Adrenal gland (tissue), 19 donors: ENCODE measurements at places on chromosomes 2 and 18.

GRCh38 chr2:169963786-169964185, 136.5 kb downstream of the UBR3 start:
- DNase-seq, result no peak

- DNase-seq, result no peak
These were observed 74.5 kb downstream of the EPB41L3 start for GRCh38 chr18:5469340-5469739.

- DNase-seq, result peak; percentile 57
These were observed 7.4 kb upstream of the B3GNT7 start for GRCh38 chr2:231387904-231388724.

DNA sequence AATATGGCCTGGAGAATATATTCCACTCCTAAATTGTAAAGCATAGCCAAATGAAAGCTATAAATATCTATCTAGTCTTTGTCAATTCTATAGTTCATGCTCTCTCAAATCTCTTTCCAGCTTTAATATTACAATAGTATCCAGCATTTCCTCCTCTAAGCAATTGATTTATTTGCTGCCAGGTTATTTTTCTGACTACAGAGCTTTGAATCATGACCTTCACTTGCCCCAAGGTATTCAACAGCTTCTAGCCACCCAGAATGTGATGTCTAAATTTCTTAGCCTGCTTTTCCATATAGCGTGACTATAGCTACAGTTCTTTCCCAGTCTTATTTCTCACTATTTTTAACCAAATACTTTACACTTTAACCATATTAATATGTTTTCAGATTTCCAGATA, 1287.6 kb downstream of the LRP1B start:
- no peak for DNase-seq

GRCh38 chr2:230691005-230691647, 21.5 kb upstream of the CAB39 start:
- no peak for DNase-seq

- no peak for DNase-seq
These were observed 287.2 kb downstream of the RDH14 start for GRCh38 chr2:18273205-18273604.

DNA sequence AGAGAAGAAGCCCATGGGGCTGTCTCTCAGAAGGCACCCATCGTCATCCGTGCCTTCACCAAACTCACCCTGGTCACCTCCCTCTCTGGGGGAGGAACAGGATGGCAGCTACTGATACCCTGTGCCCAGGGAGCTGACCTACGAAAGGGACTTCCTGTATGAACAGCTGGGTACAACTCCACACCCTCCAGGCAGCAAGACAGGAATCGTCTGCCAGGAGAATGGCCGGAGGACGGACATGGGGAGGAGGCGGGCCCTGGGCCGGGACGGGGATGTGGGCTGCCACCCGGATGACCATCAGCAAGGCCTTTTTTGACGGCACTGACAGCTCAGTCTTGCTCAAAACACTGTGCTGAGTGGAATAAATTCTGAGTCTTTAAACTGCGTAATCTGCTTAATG, 243.6 kb downstream of the HDAC4 start:
- peak; percentile 28 for DNase-seq

GRCh38 chr18:45522371-45522770, 92.9 kb upstream of the SLC14A2 start:
- no peak for DNase-seq

DNA sequence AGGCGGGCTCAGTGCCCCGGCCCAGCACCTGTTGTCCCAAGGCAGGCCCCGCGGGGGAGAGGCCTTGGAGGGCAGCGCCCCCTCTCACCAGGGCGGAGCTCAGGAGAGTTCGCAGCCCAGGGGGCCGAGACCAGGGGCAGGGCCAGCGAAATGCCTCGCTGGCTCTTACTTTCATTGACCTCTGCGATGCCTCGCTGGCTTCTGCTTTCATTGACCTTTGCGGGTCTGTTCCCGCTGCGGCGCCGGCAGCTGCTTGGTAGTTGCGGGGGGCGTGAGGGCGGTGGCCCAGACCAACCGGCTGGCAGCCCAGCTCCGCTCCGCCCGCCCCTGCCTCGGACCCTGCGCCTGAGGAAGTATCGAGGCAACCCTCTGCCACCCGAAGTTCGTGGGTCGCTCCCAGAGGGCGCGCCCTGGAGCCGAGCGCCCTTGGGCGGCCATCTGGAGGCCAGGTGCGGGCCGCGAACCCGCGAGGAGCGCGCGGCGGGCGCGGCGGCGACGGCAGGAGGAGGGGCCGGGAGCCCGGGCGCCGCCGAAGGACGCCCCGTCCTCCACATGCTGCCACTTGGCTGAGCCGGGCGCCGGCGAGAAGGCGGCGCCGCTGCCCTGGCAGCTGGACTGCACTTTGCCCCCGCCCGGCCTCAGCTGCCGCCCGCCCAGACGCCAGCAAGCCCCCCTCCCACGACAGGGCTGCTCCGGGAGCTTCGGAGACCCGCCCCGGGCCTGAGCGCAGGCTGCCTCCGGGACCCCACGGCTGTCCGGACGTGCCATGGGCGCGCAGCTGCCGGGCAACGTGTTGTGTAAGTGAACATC, 118.0 kb upstream of the MSTN start:
- peak; percentile 56 for DNase-seq

- no peak for DNase-seq
These were observed 166.7 kb upstream of the ZNF521 start for GRCh38 chr18:25518716-25519053.

GRCh38 chr18:47929681-47930198, 719 bp downstream of the SMAD2 start:
- DNase-seq, result no peak

DNA sequence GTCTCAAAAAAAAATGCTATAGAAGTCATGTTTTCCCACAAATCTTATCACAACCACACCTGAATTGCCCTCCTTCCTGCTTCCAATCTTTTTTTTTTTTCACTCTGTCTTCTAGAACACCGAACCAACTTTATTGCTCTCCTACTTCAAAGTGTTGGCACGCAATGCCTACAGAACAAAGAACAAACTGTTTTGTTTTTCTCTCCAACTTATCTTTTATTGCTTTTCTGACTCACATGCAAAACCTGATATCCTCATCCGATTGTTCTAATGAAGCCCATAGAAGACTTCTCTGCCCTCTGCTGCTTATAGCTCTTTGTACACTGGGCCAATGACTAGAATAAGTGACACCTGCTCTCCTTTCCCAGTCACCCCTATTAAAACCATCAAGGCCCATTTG, 602.8 kb downstream of the EPHA4 start:
- no peak for DNase-seq

DNA sequence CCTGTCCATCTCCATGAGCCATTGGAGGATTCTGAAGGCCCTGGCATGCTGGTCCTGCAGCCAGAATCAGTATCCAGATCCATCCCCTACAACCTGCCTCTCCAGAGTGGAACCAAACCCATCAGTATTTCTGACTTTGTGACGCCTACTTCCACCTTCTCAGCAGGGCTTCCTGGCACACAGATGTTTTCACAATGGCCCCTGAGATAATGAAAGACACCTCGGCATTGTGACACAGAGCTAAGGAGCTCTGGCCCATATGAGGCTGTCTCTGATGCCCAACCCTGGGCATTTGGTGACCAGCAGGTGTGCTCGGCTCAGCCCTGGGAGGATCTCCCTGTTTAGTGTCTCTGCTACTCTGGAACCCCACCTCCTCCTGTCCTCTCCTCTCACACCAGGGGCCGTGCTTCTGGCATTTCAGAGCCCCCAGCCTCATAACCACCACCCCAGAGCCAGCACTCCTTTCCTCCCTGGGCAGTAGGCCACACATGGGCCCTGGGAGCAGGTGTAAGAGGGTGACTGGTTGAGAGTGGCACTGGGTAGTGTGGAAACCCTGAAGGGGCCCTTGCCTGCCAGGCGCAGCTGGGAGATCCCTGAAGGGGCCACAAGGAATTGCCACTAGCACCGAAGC, 38.2 kb downstream of the FOSL2 start:
- peak; percentile 6 for DNase-seq

- no peak for DNase-seq
These were observed 112.1 kb upstream of the MGAT5 start for GRCh38 chr2:134141598-134142340.

DNA sequence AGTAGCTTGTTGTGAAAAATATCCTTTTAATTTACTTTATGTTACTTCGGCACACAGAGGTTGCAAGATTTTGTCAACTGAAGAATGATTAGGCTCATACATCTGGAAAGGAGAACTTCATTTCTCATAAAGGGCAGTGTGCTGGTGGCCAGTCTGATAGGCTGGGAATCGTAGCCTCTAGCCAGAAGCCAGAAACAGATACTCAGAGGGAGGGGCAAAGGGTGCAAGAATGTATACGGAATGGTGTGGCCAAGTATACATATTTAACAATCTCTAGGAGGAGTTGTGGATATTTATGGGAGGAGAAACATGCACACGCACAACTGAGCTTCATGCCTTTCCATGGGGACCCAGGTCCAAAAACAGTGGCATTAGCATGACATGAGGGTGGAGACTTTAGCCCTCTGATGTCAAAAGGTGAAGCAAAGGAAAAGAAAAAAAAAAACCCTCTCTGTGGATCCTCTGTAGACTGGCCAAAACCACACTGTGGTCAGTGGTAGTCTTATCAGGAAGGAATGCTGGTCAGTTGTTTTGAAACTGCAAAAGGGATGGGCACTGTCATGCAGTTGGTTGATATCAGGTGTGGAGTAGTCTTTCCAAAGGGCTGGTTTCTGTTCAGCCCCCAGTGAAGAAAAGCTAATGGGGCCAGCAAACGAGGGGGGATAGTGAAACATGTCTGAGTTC, 34.9 kb upstream of the APCDD1 start:
- no peak for DNase-seq

GRCh38 chr2:59693231-59693959, 860.1 kb downstream of the BCL11A start:
- DNase-seq, result no peak

DNA sequence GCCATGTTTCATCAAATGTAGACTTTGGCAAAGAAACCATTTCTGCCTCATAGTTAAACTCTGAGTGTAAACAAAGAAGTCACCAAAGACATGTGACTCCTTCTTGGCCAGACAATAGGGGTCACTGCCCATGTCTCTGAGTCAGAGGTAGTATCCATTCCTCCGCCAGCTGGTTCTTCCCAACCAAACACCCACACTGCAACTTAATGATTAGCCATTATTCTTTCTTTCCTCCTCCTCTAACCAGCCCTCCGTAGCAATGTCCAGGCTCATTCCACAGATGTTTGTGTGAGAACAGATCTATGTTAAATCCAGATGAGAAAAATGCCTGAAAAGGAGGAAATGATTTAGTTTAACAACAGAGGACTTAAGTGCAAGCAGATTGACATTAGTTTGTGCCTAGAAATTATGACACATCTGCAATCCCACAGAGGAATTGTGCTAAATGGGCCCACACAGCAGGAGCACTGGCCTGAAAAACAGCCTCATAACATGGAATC, 127.9 kb upstream of the SH3BP4 start:
- peak; percentile 69 for DNase-seq

DNA sequence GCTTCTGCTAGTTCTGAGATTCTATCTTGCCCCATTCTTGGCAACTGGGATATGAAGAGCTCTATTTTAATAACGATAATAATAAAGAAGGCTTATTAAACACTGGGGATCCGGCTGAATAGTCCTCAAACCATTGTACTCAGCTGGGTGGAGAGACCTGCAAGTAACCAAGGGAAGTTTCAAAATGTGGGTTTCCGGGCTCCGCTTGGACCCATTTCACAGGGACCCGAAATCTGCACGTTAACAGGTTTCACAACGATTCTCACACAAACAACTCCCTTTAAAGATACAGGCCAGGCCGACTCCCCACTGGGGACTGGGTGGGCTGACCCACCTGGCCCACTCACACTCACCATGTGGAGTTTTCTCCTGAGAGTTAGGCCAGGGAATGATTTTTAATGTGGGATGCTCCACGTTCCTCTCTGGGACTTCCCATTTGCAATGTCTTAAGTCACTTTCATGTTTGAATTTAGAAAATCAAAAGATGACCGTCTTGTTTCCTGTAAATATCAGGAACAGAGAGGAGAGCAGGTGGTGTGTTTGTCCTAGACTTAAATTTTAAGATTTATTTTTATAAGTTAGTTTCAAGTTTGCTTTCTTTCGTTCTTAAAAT, 96.3 kb downstream of the SH3RF3 start:
- no peak for DNase-seq

GRCh38 chr2:219688560-219689445, 61.4 kb downstream of the SLC4A3 start:
- DNase-seq, result peak; percentile 29

DNA sequence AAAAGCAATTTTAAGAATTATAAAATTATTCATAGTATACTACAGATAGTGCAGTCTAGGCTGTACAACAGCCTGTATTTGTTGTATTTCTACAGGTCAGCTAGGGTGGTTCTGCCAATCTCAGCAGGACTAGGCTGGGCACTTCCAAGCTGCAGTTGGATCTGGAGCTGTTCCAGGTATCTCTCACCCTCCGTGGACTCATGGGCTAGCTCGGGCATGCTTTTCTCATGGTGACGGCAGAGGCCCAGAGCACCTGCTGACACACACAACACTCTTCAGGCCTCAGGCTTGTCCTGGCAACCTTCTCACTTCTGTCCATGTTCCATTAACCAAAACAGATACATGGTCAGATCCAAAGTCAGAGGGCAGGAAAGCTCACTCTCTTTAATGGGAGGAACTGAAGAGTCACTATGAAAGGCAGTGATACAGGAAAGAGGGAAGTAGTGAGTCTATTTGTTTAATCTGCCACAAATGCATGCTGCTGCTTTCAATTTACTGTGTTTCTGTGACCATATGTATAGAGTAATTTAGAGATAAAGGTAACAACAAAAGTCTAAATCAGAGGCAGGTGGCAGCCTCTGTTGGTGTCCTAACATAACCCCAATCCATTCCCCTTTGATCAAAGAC, 462.4 kb upstream of the ACVR2A start:
- peak; percentile 58 for DNase-seq

DNA sequence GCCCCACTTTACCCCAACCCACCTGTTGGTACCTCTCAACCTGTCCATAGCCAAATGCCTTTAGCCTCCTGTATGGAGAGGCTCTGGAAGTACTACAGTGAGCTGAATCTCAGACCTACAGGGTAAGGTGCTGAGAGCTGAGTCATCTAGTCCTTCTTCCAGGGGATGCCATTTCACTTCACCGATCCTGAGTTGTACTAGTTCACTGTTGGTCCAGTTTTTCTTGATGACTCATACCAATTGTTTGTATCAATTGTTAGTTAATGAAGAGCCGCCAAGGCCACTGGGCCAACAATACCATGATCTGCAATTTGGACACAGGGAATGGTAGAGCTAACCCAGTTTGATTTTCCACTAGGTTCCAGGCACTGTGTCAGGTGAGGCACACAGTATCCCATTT, 257.0 kb downstream of the CLIP4 start:
- DNase-seq, result no peak

- no peak for DNase-seq
These were observed 22.8 kb upstream of the DAW1 start for GRCh38 chr2:227848586-227848985.

DNA sequence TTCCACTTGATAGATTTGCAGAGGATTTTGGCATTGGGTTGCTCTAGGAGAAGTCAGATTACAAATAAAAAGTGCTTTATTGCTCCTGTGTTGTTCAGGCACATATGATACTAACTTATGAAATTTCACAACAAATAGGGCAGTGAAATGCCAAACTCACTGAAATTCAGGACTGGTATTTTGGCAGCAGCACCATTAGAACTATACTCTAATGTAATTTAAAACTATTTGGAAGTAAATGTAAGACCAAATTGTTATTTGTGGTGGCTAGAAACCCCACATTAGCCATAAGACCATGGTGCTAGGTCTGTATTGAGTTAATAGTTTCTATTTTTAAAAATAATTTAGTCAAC, 57.2 kb downstream of the SPTBN1 start:
- DNase-seq, result no peak
